ENCODE measurements at places on chromosomes 13 and 19. TPM values are rescaled to one million over a fixed set of nuclear protein-coding genes. Genes with fewer than 3 reads are reported as not detected.

The COMP gene
- total RNA-seq, result 9.1 TPM

DNA sequence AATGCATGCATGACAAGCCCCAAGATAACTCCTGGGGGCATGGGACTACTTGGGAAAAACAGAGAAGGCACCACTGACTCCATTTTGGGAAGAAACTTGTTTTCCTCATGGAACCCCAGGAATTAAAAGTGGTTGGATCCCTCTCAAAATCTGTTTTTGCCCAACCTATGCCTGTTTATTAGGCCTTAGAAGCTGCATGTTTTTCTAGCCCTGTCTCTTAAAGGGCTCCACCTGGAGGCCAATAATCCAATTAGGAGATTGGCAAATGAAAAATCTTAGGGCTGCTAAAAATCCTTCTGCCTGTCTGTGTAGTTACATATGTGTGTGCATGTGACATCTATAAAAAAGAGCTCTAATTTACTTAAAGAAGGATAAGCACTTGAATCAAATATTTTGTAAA, 26.9 kb downstream of the MED4 start:
- H3K27me3 ChIP-seq, result no peaks in the 10 kb centered on the region
- no peak for DNase-seq
- no peak overlapping the region for H3K4me3 ChIP-seq
- H3K27ac ChIP-seq, result no peak overlapping the region
- H3K4me1 ChIP-seq, result no peaks in the 10 kb centered on the region
- peaks cover 69% of the 10 kb centered on the region for H3K36me3 ChIP-seq

The ZNF28 gene
- 10.0 TPM for total RNA-seq

GRCh38 chr13:49927755-49928154, 8.4 kb downstream of the SPRYD7 start:
- H3K27me3 ChIP-seq, result no peaks in the 10 kb centered on the region
- peaks cover 45% of the 10 kb centered on the region for H3K36me3 ChIP-seq
- H3K4me3 ChIP-seq, result no peak overlapping the region
- no peak for DNase-seq
- H3K27ac ChIP-seq, result no peak overlapping the region

The ZSCAN18 gene
- 52.8 TPM for total RNA-seq

The CEACAM7 gene
- 5.2 TPM for total RNA-seq

The ZNF729 gene
- not detected for total RNA-seq

- H3K27ac ChIP-seq, result no peak overlapping the region
- H3K4me1 ChIP-seq, result no peaks in the 10 kb centered on the region
- DNase-seq, result no peak
- no peaks in the 10 kb centered on the region for H3K36me3 ChIP-seq
These were observed 411.6 kb upstream of the SLITRK5 start for GRCh38 chr13:87259479-87260083.

The AMH gene
- total RNA-seq, result 4.3 TPM

GRCh38 chr13:112773601-112774447, 84.0 kb downstream of the ATP11A start:
- no peaks in the 10 kb centered on the region for H3K36me3 ChIP-seq
- no peak overlapping the region for H3K4me3 ChIP-seq

GRCh38 chr13:44416301-44416700, 42.7 kb downstream of the SERP2 start:
- H3K27me3 ChIP-seq, result no peaks in the 10 kb centered on the region
- H3K27ac ChIP-seq, result no peak overlapping the region
- H3K4me3 ChIP-seq, result no peak overlapping the region
- no peak for DNase-seq
- no peaks in the 10 kb centered on the region for H3K4me1 ChIP-seq
- no peaks in the 10 kb centered on the region for H3K36me3 ChIP-seq

Data from suprapubic skin (tissue), 4 donors.